ENCODE measurements at places on chromosomes 16 and 17. TPM values are rescaled to one million over a fixed set of nuclear protein-coding genes. Genes with fewer than 3 reads are reported as not detected.

ABHD15 gene
- total RNA-seq = 5.2 TPM

KREMEN2 gene
- 30.5 TPM for total RNA-seq

EIF3CL gene
- 91.5 TPM for total RNA-seq

PSMD7 gene
- 75.5 TPM for total RNA-seq

IKZF3 gene
- 0.75 TPM for total RNA-seq

HYDIN gene
- total RNA-seq = 1.2 TPM

FAM20A gene
- 1.7 TPM for total RNA-seq

- no peak overlapping the region for H3K27ac ChIP-seq
- peaks cover 77% of the 10 kb centered on the region for H3K27me3 ChIP-seq
- no peak for DNase-seq
- no peaks in the 10 kb centered on the region for H3K36me3 ChIP-seq
- H3K4me3 ChIP-seq = peak overlapping the region; percentile 72
Measured at GRCh38 chr16:71425746-71426068, 16.1 kb downstream of the TLE7 start.

GRCh38 chr16:74657870-74658642 is 8.6 kb downstream of the RFWD3 start:
- peaks cover 42% of the 10 kb centered on the region for H3K36me3 ChIP-seq
- no peaks in the 10 kb centered on the region for H3K27me3 ChIP-seq
- no peak overlapping the region for H3K4me3 ChIP-seq
- no peak for DNase-seq
- H3K27ac ChIP-seq = no peak overlapping the region

GRCh38 chr16:27369806-27370205 is 32.2 kb upstream of the IL21R start:
- no peaks in the 10 kb centered on the region for H3K4me1 ChIP-seq
- no peak overlapping the region for H3K4me3 ChIP-seq
- no peak for DNase-seq
- no peaks in the 10 kb centered on the region for H3K27me3 ChIP-seq

GRCh38 chr16:67419502-67419901 is 3.2 kb upstream of the ZDHHC1 start:
- H3K4me3 ChIP-seq = no peak overlapping the region
- no peak overlapping the region for H3K27ac ChIP-seq
- peaks cover 28% of the 10 kb centered on the region for H3K4me1 ChIP-seq
- no peak for DNase-seq
- peaks cover 8% of the 10 kb centered on the region for H3K27me3 ChIP-seq

DNA sequence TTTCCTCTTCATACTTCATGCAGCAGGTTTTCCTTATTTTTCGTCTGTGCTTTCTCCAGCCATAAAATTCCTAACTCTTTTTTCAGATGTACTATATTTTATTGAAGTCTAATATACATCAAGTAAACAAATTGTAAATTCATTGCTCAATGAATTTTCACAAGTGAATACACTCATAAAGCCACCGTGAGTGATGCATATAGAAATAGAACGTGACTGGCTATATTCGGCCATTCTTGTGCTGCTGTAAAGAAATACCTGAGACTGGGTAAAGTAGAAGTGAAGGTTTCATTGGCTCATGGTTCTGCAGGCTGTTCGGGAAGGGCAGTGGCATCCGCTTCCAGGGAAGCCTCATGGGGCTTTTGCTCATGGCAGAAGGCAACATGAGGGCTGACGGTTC is 868.4 kb upstream of the EEF2KMT start:
- H3K27ac ChIP-seq = no peak overlapping the region
- H3K4me3 ChIP-seq = no peak overlapping the region
- peaks cover 4% of the 10 kb centered on the region for H3K27me3 ChIP-seq
- no peaks in the 10 kb centered on the region for H3K36me3 ChIP-seq
- H3K4me1 ChIP-seq = no peaks in the 10 kb centered on the region

DNA sequence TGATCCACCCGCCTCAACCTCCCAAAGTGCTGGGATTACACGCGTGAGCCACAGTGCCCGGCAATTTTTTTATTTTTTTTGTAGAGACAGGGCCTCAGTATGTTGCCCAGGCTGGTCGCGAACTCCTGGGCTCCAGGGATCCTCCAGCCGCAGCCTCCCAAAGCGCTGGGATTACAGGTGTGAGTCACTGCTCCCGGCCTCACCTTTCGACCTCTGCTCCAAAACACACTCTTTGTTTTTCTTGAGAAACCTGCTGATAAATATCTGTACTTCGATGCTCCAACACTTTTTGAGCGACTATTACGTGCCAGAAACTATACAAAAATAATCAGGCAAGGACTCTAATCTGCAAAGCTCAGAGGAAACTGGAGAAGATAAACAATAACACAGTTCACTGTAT is 1.0 kb downstream of the MED1 start:
- H3K4me1 ChIP-seq = peaks cover 14% of the 10 kb centered on the region
- DNase-seq = no peak
- H3K27me3 ChIP-seq = no peaks in the 10 kb centered on the region
- peak overlapping the region; percentile 100 for H3K27ac ChIP-seq

DNA sequence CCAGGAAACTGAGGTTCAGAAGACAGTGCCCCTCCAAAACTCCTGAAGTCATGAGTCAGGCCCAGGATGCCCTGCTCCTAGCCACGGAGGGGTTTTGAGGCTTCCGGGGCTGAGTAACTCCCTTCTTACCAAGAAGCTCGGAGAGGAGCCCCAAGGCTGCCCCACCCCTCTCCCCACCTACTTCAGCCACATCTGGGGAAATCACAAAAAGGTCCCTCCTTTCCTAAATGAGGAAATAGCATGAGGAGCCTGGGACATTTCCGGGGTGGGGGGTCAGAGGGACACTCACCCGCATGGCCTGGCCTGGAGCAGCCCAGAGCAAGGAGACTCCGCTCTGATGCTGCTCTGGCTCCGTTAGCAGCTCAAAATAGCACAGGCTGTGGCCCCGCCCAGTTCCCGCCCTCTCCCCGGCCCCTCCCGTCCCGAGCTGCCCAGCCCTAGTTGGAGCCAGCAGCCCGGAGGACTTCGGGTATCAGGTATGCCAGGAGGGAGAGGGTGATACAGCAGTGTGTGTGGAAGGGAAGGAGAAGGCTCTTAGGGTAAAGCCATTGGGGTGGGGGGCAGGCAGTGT is 40.1 kb downstream of the MYO18A start:
- no peaks in the 10 kb centered on the region for H3K27me3 ChIP-seq
- H3K4me3 ChIP-seq = peak overlapping the region; percentile 18
- H3K36me3 ChIP-seq = peaks cover 2% of the 10 kb centered on the region
- DNase-seq = no peak
- H3K4me1 ChIP-seq = peaks cover 24% of the 10 kb centered on the region

- H3K4me1 ChIP-seq = peaks cover 15% of the 10 kb centered on the region
- no peaks in the 10 kb centered on the region for H3K27me3 ChIP-seq
- peak overlapping the region; percentile 62 for H3K27ac ChIP-seq
- DNase-seq = no peak
- H3K4me3 ChIP-seq = no peak overlapping the region
- peaks cover 6% of the 10 kb centered on the region for H3K36me3 ChIP-seq
Measured at GRCh38 chr17:19346351-19347255, 15.9 kb downstream of the B9D1 start.

- peak overlapping the region; percentile 60 for H3K27ac ChIP-seq
- H3K27me3 ChIP-seq = peaks cover 2% of the 10 kb centered on the region
- no peak for DNase-seq
- H3K4me1 ChIP-seq = peaks cover 21% of the 10 kb centered on the region
Measured at GRCh38 chr16:67191411-67191994, 452 bp upstream of the E2F4 start.

DNA sequence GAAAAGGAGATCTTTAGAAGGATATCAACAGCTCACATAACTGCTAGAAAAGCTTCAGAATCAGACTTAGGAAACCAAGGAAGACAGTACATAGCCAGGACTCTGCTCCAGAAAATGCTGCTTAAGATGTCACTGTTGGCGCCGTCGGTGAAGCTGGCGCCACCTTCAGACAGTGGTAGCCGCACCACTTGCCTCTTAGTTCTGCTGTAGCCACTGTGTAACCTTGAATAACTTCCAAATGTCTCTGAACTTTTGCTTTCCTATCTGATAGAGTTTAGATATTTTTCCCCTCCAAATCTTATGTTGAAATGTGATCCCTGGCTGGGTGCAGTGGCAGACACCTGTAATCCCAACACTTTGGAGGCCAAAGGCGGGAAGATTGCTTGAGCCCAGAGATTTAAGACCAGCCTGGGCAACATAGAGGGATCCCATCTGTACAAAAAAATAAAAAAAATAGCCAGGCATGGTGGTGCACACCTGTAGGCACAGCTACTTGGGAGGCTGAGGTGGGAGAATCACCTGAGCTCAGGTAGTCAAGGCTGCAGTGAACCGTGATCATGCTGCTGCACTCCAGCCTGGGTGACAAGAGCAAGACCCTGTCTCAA is 6.3 kb upstream of the USP31 start:
- H3K27ac ChIP-seq = no peak overlapping the region
- H3K36me3 ChIP-seq = no peaks in the 10 kb centered on the region
- DNase-seq = no peak
- no peak overlapping the region for H3K4me3 ChIP-seq
- H3K4me1 ChIP-seq = no peaks in the 10 kb centered on the region
- peaks cover 24% of the 10 kb centered on the region for H3K27me3 ChIP-seq

DNA sequence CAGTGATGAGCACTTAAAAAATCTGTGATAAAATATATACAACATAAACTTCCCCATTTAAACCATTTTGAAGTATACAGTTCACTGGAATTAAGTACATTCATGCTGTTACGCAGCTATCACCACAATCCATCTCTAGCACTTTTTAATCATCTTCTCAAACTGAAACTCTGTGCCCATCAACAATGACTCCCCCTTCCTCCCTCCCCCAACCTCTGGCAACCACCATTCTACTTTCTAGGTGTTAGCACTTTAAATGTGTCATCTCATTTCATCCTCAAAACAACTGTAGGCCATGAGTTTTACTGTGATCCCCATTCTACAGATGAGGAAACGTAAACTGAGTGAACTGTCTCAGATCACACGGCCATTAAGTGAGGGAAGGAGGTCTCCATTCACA is 13.8 kb upstream of the TMEM98 start:
- H3K4me1 ChIP-seq = peaks cover 8% of the 10 kb centered on the region
- DNase-seq = no peak
- H3K27ac ChIP-seq = no peak overlapping the region
- H3K36me3 ChIP-seq = no peaks in the 10 kb centered on the region
- H3K4me3 ChIP-seq = no peak overlapping the region
- H3K27me3 ChIP-seq = no peaks in the 10 kb centered on the region

DNA sequence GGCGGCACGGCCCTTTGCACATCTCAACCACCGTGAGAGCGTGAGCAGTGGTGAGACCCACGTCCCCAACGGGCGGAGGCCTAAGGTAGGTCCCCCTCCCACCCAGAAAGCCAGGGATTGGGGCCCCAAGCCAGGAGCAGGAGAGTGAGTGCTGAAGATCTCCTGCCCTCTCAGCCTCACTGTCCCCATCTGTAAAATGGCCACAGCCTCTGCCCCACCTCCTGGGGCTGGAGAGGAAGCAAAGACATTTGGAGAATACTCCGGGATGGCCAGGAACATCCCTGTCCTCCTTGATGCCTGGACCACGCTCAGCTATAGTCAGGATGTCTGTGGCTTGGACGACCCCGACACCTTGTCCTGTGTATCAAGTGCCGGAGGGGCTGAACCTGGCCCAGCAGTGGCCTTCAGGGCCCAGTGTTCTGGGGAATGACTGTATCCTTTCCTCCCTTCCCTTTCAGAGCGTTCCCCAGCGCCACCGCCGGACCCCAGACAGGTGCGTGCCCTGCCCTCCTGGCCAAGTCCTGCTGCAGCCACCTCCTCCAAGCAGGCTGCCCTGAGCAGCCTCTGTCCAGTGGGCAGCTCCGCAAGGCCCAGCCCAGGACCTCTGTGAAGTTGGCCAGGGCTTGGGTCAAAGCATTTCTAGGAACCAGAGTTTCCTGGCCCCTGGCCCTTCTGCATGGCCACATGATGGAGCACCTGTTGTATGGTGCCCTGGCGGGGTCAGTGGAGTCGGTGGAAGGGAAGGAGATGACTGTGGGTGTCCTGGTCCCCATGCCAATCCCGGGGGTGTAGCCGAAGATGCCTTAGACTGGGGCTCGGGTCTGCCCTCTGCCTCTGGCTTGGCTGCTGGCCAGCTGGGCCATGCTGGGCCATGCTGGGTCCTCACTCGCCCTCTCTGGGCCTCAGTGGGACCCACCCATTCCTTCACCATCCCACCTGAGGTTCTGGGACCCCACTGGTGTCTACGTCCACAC is 38.4 kb downstream of the ADCY7 start:
- peaks cover 5% of the 10 kb centered on the region for H3K4me1 ChIP-seq
- H3K36me3 ChIP-seq = no peaks in the 10 kb centered on the region
- H3K27me3 ChIP-seq = no peaks in the 10 kb centered on the region

DNA sequence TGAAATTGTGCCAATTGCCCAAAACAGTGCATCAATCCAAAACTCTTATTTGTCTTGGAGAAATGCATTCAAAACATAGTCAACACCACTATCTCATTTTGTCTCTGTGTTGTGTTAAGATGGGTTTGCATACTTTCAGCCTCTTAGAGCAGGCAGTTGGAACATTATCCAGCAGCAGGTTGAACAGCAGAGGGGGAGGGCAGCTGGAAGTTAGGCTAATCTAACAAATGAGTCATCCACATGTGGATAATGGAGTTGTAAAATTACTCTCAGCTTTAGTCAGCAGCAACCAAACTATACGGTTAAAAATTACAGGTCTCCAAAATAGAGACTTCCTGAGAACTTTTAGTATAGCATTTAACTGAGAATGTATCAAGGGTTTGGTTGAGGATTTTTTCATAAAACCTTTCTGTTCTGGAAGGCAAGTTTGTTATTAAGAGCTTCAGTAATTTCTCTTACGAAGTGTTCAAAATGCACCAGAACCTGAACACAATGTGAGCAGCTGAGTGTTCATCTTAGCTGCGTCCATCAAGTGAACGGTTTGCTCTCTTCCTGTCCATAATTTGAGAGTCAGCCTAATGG is 46.3 kb downstream of the PRKCA start:
- no peak for DNase-seq
- H3K4me3 ChIP-seq = no peak overlapping the region
- peaks cover 24% of the 10 kb centered on the region for H3K4me1 ChIP-seq
- no peak overlapping the region for H3K27ac ChIP-seq
- H3K36me3 ChIP-seq = no peaks in the 10 kb centered on the region

DNA sequence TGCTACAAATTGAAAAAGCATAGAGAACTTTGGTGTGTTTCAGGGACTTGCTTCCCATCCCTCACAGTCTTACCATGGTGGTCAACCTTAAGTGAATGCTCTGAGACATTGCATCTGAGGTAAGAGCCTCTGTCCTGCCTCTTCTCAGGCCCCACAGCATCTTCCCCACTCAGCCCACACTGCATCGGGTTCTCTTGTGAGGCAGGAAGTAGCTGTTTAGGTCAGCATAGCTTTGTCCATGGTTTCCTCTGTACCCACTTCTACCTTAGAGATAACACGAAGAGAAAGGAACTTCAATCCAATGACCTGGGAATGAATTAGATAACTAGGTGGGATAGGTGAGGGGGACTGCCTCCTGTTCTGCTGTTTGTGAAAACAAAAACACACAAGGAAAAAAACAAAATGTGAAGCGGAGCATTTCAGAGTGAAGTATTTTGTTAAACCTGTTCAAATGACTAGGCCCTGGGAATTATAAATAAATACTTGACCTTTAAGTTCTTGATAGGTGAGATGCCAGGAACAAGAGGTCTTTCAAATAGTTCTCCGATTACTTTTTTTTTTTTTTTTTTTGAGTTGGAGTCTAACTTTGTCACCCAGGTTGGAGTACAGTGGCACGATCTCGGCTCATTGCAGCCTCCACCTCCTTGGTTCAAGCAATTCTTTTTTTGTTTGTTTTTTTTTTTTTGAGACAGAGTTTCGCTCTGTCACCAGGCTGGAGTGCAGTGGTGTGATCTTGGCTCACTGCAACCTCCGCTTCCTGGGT is 17.7 kb downstream of the SOCS7 start:
- H3K4me3 ChIP-seq = no peak overlapping the region
- peaks cover 39% of the 10 kb centered on the region for H3K36me3 ChIP-seq
- peaks cover 2% of the 10 kb centered on the region for H3K4me1 ChIP-seq
- no peak overlapping the region for H3K27ac ChIP-seq
- H3K27me3 ChIP-seq = no peaks in the 10 kb centered on the region
- DNase-seq = no peak

All from mesothelial cell of epicardium (in vitro differentiated cells).